ENCODE measurements at places on chromosomes 16 and 17.

DNA sequence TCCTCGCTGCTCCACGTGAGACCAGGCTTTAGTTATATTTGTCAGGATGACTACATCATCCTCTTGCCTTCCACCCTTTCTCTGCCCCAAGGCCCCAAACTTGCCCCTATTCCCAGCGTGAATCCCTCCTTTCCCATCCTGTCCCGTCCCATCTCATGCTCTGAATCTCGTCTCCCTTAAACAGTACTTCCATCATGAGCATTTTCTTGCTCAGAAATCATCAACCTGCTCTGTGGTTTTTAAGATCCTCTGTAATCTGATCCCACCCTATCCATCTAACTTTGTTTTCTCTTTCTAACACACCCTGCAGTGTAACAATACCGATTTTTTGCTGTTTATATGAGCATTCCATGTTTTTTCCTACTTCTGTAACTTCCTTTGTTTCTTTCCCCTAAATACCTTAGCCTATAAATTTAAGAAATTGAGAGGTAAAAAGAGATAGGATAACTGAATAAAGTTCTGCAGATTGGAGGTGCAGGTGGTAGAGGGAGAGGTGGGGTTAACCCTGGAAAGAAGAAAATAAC lies 39.7 kb downstream of the MRTFB start:
- no peak for DNase-seq

GRCh38 chr16:50678531-50678930 lies 2.6 kb downstream of the SNX20 start:
- no peak for DNase-seq

DNA sequence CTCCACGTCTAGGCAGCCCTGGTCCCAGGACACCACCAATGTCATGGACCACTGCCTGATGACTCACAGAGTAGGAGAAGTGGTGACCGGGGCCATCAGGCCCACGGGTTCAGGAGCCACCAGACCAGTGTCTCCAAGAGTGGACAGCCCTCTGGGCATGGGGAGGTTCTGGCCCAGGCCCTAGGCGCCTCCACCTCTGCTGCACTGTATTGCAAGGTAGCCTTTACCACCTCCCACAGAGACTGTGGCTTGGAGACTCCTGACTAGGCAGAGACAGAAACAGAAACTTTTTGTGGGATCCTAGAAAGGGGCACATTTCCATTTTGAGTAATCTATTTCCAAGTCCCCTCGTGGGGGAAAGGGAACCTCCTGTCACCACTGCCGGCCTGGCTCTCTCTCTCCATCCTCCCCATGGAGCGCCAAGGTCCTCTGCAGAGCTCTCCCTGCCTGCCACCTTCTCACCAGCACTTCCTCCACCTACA lies 2.9 kb downstream of the CDIP1 start:
- no peak for DNase-seq

- no peak for DNase-seq
Measured at GRCh38 chr17:70202840-70203239, 33.5 kb downstream of the KCNJ2 start.

- DNase-seq, result no peak
Measured at GRCh38 chr17:44959821-44960531, 8.1 kb downstream of the C1QL1 start.

GRCh38 chr17:47227862-47228261 lies 18.7 kb downstream of the MYL4 start:
- DNase-seq, result no peak

DNA sequence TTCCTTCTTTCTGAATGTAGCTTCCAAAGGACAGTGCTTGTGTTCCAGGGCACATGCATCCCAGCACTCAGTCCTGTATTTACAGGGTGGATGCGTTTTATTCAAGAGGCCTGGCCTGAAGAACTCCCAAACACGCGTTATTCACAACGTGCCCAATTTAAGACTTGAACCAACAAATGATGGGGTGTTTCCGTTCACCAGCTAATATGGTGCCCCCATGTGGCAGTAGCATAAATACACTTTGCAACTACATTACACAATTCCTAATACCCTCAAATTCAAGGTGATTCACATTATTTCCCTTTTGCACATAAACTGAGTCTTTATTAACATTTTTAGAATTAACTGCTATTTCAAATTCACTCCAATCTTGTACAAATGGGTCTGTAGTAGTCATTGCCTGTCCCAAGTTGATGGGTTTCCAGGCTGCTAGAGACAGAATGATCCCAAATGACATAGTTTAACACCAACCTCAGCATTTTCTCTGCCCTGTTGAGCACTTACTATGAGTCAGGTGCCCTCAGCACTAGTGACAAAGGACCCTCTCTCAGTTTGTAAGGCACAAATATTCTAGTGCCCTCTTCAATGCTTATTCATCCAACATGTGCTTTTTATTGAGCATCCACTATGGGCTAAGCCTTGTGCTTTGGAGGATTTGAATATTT lies 26.9 kb downstream of the HSD17B2 start:
- peak; percentile 64 for DNase-seq

DNA sequence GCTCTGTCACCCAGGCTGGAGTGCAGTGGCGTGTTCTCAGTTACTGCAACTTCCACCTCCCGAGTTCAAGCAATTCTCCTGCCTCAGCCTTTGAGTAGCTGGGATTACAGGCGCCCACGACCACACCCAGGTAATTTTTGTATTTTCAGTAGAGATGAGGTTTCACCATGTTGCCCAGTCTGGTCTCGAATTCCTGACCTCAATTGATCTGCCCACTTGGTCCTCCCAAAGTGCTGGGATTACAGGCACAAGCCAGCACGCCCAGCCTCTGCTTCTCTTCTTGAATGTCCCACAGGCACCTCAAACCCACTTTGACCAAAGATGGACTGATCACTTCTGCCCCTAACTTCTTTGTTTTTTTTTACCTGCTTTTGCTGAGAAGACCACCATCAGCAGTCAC lies 4.6 kb upstream of the ARL5C start:
- DNase-seq, result no peak

GRCh38 chr16:13480801-13481200 lies 439.2 kb upstream of the ERCC4 start:
- no peak for DNase-seq

- DNase-seq, result no peak
Measured at GRCh38 chr17:3761918-3762380, 38.2 kb downstream of the HASPIN start.

- DNase-seq, result no peak
Measured at GRCh38 chr16:11224096-11224893, 31.7 kb downstream of the SOCS1 start.

DNA sequence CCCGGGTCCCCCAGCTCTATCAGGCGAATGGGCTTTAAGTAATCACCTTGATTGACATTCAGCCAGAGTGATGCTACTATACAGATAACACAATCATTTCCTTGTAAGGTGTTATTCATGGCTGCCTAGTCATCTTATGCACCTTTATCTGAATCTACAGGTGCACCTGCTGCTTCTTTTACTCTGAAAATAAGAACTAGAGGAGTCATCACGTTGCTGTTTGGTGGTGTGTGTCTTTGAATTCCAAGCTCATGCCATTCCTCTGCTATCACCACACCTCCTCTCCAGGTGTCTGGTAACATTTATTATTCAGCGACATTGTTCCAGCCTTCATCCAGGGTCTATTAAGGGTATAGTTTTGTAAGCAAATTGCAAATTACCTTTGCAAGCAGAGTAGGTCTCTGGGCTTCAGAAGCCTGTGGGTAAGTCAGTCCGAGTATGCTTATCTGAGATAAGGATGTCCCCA lies 51.9 kb downstream of the NOS2 start:
- no peak for DNase-seq

Data from HCT116 (cell line).